RWPE2 (cell line): ENCODE measurements at places on chromosomes 1 and 21.
A peak's percentile ranks its signal among the peaks of the same experiment; 100 is the strongest.

DNA sequence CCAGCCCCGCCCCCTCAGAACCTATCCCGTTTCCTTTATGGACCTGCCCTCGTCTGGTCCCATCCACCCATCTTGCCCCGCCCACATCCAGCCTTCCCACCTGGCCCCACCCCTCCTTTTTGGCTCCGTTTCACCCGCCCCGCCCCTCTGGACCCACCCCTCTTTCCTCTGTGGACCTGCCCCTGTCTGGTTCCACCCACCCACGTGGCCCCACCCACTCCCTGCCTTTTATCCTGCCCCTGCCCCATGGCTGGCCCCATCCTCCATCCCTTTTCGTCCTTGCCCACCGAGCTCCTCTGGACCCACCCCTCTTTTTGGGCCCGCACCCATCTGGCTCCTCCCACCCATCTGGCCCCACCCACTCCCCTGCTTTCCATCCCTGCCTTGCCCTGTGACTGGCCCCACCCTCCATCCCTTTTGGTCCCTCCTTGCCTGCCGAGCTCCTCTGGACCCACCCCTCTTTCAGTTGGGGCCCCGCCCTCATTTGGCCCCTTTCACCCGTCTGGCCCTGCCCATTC is 177.3 kb downstream of the CAMTA1 start:
- DNase-seq, result peak; percentile 84

DNA sequence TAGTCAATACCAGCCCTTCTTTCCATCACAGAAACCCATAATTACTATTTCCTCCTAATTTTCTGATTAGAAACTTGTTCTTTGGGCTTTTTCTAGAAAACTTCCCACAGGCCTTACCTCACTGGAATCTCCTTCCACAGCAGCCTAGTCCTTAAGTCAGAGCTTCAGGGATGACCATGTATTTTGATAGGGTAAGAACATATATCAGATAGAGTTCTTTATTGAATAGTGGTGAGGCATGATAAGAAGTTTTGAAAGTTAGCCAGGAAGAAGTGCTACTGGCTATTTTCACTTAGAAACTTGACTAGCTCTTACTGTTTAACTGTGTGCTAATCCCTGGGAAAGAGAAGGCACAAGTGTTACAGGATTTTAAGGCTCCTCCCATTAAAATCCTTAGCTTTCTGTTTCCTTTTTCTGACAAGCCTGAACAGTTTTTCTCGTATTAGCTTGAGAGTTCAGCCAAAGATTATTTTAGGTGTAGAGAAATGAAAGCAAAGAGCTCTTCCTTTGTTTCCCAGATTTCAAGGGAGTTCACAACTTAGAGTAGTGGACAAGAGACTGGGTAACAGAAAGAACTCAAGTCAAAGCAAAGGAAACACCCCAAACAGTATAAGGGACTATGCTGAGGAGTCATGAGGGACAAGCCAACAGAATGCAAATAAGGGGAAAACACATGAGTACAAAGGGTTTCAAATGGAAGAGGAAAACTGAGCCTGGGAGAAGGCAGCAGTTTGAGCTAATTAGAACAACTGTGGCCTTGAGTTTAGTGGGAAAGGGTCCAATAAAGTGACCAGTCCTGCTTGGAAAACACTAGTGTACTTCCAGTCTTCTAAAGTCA is 37.2 kb upstream of the AIM2 start:
- DNase-seq, result no peak

DNA sequence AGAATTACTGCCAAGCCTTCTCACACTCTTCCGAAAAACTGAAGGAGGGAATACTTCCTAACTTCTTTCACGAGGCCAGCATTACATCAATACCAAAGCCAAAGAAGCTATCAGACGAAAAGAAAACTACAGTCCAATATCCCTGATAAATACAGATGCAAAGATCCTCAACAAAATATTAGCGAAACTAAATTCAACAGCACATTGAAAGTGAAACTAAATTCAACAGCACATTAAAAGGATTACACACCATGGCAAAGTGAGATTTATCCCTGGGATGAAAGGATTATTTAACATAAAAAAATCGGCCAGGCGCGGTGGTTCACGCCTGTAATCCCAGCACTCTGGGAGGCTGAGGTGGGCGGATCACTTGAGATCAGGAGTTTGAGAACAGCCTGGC is 176.8 kb downstream of the FAF1 start:
- no peak for DNase-seq

DNA sequence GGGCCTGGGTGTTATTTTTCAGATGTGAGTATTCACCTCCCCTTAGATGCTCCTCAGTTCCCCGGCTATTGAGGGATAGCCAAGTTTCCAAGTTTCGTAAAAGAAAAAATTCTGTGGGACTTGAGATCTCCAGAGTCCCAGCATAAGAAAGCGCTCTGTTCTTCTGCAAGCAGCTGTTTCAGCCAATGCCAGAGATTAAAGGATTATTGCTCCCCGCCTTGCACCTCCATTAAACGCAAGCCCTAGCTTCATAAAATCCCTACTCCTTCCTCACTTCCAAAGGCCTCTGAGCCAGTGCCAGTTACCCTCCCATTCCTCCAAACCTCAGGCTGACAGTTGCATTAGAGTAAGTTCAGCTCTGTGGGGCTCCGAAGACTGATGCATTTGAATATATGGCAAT is 56.4 kb downstream of the CHIA start:
- DNase-seq, result no peak

- DNase-seq, result no peak
Measured at GRCh38 chr1:37657620-37658412, 23.1 kb upstream of the RSPO1 start.

DNA sequence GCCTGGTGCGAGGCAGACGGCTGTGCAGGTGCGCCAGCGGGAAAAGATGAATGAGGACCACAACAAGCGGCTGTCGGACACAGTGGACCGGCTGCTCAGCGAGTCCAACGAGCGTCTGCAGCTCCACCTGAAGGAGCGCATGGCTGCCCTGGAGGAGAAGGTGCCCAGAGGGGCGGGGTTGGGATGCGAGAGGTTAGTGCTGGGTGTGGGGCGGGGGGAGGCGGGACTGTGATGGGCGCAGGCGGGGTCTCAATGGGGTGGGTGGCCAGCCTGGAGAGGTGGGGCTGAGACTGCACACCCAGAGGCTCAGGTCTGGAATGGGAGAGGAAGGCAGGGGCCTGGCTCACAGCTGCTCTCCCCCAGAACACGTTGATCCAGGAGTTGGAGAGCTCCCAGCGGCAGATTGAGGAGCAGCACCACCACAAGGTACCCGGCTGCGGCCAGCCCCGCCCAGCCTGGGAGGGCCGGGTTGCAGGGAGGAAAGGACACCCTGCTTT is 22.3 kb downstream of the PPFIA4 start:
- DNase-seq, result no peak

DNA sequence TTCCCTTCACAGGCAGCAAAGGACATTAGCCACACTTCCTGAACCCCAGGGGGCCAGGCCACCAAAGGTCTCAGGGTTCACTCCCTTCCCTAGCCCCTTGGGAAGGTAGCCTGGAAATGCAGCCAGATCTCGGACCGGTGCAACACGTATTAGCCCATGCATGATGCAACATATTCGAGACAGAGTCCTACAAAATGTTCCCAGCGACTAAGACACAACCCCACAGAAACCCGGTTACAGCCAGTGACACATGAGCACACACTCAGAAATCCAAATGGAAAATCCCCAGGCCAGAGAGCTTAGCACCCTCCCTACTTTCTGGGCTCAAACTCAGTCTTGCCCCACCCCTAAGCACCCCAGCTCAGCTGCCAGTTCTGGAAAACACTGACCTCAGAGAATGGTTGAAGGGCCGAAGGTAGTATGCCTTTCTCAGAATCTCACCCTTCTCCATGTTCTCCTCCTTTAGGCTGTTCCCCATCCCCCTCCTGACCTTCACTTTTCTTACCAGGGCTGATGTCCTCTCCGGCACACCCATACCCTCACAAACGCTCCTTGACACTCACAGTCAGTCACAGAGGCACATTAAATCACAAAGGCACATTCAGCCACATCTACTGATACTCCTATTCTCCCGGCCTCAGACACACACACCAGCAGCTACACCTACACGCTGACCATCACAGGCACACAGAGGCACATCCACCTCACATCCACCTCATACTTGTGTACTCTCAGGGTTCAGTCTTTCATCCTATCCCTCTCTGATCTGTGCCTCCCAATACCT is at the start of gene TSPAN1:
Gene TSPAN1 (plus strand): TSS at position 640 of the 784 bp plus-strand sequence. CDS start 6,021 bp downstream, outside the sequence.
- DNase-seq, result no peak

- DNase-seq, result no peak
Measured at GRCh38 chr1:33032126-33032869, 4.4 kb downstream of the AK2 start.

DNA sequence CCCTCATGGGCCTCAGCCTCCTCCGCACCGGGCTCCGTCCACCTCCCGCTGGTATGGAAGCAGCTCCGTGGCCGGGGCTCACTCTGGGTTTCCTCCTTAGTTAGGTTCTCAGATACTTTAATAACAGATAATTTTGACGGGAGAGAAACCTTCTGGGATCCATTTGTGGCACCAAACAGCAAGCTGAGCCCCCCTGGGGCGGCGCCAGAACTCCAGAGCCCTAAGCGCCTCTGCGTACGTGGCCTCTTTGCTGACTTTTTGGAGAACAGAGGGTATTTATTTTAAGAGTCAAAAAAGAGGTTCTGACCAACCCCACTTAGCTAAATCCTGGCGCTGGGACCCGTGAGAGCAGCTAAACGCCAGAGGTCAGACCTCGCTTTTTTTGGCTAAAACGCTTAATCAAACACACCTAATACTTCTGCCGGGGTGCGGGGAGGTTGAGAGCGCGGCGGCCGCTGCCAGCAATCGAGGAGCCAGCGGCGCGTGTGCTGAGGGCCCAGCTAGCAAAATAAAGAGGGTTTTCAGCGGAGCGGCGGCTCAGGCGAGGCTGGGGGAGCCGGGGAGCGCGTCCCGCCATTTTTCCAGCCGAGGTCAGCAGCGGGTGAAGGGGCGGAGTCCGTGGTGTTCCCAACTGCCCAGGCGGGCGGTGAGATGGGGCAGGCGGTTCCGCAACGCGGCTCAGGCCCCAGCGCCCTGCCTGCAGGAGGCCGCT is 171.7 kb downstream of the PRDM16 start:
- no peak for DNase-seq

DNA sequence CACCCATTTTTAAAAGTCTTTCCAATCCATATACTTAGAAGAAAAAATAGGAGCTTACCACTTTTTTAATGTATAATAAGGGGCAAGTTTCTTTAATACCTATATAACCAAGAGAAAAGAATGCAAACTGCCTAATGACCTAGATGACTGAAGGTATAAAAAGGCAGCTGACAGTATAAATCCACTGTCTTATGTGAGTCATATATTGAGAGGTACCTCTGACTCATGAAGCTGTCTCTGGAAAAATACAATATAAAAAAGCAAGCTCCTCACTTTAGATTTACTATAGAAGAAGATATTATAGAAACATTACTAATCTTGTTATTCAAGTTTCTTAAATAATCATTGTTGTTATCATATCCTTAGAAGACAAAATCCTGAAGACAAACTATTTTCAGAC is 144.2 kb downstream of the VAV3 start:
- DNase-seq, result no peak

DNA sequence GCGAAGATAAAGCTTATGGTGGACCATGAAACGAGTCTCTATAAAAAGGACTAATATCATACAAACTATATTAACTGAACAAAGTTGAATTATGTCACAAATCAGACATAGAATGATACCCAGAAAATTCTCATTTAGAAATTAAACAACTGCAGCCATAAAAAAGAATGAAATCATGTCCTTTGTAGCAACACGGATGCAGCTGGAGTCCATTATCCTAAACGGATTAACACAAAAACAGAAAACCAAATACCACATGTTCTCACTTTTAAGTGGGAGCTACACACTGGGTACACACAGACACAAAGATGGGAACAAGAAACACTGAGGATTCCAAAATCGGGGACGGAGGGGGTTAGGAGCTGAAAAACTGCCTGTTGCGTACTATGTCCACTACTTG is 11.5 kb downstream of the COP1 start:
- DNase-seq, result no peak

GRCh38 chr21:25862596-25862995 is 127.8 kb downstream of the GABPA start:
- no peak for DNase-seq

- no peak for DNase-seq
Measured at GRCh38 chr1:172480431-172480830, 36.6 kb upstream of the PIGC start.

DNA sequence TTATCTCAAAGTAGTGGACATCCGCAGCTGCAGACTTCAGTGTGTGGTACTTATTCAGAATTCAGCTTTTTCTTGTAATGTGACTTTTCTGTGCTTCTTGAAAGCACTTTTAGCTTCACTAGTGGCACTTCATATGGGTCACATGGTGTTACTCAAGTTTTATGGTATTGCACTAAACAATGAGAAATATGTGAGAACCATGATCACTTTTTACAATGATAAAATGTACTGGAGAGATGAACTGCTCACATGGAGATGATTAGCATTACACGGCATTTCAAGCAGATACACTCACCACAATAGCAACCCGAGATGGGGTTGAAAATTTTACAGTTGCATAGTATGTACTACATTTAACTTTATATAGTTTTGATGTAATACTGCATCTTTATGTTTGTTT is 40.1 kb upstream of the GPR52 start:
- no peak for DNase-seq

DNA sequence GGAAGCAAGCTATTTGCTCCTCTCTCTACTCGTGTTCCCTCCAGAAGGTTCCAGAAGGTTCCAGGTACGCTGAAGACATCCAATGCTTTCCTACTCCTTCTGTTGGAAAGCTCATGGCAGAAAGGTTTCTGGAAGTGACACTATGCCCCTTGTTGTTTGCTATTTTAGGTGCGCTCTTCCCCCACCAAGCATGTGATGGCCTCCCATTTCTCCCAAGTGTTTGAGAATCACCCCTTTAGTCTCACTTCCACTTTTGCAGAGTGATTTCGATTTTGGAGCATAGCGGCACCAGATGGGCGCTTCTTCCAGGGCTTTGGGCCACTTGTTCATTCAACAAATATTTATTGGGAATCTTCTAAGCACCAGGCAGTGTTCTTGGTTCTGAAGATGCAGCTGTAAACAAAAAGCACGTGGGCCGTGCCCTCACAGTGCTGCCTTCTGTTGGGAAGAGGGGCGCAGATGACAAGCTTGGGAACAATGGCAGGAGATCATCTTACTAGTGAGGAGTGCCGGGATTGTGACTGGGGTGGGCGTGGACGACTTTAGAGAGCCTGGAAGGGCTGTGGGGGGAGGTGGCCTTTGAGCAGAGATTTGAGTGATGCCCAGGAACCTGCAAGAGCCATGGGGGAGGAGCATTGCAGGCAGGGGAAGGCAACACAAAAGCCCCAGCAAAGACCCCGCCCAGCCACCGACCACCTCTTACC is 43.0 kb upstream of the TARDBP start:
- no peak for DNase-seq

DNA sequence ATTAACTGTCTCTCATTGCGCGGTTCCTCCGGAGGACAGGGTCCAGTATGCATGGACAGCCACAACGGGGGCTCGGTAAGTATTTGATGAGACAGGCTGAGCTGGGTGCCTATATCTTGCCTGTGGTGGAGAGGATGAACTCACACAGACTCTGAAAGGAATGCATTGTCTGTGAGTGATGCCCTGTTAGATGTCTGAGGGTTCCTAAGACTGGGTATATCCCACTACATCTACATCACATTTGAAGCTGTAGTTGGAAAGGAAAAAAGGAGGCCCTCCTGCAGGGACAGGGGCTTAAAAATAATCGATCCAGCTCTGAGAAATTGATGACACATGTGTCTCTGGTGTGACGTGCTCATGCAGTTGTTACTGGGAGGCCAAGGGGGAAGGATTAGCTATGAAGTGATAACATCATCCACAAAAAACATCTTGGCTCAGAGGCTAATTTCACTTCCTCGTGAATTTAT is 1.9 kb downstream of the ADARB1 start:
- DNase-seq, result no peak
